ENCODE measurements at places on chromosomes 1 and 21.

DNA sequence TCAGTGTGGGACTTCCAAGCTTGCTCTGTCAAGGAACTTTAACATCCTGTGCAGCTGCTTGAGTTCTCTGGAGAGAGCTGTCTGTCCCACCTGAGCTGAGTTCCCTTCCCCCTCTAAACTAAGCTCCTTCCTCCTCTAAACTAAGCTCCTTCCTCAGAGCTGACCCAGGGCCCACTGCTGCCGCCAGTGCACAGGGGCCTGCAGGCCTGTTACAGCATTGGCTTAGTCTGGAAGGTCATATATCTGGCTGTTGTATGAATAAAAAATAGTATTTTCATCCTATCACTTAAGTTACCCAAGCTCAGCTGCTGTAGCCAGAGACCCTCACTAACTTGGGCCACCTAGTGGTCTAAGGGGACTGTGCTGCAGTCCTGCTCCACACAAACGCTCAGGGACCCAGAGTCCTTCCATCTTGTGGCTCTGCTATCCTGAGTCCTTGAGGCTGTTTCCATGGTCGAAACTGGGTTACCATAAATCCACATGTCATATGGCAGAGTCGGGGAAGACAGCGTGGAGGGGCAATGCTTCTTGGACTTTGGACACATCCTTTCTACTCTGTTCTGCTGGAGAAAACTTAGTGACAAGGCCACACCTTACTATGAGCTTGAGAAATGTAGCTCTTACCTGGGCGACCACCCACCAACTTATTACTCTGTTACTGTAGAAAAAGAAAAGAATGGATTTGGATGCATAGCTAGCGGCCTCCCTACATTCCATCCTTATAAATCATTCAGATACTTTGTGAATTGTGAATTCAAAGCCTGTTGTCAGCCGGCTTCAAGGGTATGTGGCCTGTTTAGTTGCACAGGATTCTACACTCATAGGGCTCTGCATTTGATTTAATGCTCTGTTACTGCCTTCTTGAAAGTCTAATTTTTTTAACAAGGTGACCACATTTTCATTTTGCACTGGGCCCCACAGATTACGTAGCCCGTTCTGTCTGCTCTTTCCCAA lies 71.4 kb upstream of the GCLM start:
- no peak for DNase-seq

- DNase-seq: no peak
These were observed 20.0 kb downstream of the CACNA1E start for GRCh38 chr1:181503171-181503810.

- no peak for DNase-seq
These were observed 7.2 kb downstream of the ACTL8 start for GRCh38 chr1:17762313-17762712.

GRCh38 chr1:32724678-32725614 lies 22.4 kb upstream of the SYNC start:
- DNase-seq: no peak

GRCh38 chr1:92990828-92991227 lies 29.6 kb upstream of the DIPK1A start:
- no peak for DNase-seq

DNA sequence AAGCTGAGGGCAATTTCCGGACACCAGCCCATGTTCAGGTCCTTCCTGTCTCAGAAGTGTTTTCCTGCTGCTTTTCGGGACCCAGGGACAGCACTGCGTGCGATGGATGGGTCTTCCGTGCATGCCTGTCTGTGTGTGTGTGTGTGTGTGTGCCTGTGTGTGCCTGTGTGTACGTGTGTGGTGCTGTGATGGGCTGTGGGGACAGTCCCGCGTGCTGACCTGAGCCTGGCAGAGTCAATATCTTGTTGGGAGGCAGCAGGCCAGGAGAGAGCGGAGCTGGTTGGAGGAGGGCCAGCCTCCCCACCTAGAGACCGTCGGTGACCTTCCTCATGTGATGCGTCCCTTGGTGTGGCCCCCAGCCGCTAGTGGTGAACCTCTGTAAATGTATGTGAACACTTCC lies 13.7 kb downstream of the SKI start:
- DNase-seq: no peak

DNA sequence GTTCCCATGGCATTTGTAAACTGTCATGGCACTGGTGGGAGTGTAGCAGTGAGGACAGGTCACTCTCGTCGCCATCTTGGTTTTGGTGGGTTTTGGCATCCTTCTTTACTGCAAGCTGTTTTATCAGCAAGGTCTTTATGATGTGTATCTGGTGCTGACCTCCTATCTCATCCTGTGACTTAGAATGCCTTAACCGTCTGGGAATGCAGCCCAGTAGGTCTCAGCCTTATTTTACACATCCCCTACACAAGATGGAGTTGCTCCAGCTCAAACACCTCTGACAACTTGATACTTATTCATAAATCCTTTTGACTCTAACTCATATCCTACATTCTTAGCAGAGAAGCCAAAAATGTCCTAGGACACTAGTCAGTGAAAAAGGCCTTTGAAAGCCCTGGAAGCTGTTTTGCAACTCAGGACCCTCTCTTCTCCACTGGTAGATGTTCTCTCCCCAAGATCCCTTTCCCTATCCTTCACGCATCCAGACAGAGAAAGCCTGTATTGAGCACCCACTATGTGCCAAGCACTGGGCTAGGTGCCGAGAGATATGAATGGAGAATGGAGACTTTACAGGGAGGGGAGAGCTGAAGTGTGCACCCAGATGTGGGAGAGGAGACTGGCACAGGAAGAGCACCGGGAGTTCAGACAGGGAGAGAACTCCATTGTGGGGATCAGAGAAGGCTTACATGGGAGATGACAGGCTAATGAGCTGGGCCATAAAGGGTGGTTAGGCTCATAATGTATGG lies 6.7 kb upstream of the CSRP1 start:
- DNase-seq: peak; percentile 70

- DNase-seq: no peak
These were observed 3.4 kb upstream of the ANGPTL3 start for GRCh38 chr1:62593825-62594394.
